ENCODE measurements at places on chromosomes 7 and 10. TPM values are rescaled to one million over a fixed set of nuclear protein-coding genes. Genes with fewer than 3 reads are reported as not detected.

DNA sequence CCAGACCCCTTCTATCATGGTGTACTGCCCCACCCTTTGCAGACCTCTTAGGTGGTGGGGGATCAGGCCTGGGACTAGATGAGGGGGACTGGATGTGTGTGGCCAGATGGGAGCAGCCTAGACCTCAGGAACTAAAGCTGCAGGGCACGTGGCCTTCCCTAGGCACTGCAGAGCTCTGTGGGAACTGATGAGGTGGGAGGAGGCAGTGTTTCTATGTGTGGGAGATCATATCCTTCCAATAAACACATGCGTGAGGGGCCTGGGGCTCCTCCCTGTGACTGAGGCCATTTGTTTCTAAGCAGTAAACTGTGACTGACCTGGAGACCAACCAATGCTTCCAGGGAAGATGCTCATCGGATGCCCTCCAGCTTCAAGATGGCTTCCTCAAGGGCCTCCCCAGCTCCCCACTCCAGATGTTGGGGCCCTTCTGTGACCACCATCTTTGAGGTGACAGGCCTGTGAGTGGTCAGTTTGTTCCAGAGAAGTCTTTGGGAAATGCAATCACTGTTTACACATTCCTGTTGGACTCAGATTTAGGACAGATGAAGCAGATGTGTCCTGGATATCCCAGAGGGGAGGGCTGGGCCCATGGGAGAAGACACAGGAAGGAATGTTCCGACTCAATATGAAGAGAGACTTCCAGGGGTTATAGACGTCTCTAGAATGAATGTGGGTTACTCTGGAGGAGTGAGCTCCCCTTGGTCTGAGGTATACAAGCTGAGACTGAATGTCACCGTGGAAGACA is 23.6 kb upstream of the ZCCHC24 start:
- no peak for DNase-seq

DNA sequence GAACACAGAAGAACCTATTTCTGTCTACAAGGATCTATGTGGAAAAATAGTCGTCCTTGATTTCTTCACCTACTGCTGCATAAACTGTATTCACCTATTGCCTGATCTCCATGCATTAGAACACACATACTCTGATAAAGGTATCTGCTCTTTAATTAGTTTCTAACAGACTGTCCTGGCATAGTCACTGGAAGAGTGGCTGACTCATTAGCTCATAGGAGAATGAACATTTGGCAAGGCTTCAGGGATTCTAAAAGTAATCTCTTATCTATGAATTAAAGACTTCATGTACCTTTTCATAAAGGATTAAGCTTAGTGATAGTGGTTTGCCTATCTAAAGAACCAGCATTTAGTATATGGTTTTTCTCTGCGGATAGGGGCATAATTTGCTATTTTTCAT is 4.1 kb downstream of the NHLRC2 start:
- peak; percentile 58 for DNase-seq

Gene GPNMB
- total RNA-seq = 0.68 TPM

DNA sequence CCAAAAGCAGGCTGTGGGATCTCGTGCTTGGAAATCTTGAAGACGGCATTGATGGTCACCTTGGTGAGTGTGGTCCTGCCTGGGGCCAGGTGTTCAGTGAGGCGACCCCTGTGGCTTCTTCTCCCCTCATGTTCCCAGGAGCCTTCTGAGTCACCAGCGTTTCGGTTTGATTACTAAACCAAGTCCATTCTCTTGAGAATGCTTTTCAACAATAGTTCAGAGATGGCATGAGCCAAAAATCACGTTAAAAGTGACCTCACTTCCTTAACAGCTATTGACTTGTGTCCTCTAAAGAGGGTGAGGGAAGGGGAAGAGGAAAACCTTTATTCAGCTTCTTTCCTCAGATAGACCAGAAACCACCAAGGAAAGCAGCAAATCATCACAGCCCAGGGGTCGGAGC is 315.2 kb downstream of the GATA3 start:
- peak; percentile 58 for DNase-seq

- no peak for DNase-seq
Observed at GRCh38 chr10:105981679-105982078, 1182.8 kb downstream of the SORCS1 start.

DNA sequence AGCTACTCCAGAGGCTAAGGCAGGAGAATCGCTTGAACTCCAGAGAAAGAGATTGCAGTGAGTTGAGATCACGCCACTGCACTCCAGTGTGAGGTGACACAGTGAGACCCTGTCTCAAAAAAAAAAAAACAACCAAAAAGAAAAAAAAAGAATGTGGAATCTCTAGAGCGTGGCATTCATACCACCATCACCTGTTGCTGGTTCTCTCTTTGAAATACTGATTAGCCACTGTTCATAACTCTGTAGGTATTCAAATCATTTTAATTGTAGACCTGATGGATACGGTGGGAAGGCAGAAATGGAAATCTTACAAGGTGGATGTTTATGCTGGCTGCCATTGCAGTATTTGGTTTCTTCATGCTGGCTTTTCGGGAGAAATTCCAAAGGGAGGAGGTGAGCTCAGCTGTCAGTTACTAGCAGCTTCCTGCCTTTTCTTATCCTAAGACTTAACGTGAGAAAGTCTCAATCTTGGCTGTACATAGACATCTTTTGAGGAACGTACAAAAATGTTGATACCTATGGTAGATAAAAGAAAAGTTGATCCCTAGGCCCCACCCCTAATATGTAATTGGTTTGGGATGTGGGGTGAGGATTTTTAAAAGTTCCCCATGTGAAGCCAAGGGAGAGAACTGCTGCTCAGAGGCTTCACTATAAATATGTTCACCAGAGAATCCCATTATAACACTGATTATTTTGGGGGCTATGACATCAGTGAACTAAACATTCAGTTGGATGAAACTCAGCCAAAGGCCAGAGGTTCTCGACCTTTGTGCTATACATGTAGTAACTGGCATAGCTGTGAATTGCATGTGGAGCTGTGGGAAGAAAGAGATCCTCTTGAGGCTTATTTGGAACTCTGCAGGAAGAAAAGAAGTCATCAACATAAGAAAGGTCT is 26.9 kb upstream of the MKLN1 start:
- no peak for DNase-seq

DNA sequence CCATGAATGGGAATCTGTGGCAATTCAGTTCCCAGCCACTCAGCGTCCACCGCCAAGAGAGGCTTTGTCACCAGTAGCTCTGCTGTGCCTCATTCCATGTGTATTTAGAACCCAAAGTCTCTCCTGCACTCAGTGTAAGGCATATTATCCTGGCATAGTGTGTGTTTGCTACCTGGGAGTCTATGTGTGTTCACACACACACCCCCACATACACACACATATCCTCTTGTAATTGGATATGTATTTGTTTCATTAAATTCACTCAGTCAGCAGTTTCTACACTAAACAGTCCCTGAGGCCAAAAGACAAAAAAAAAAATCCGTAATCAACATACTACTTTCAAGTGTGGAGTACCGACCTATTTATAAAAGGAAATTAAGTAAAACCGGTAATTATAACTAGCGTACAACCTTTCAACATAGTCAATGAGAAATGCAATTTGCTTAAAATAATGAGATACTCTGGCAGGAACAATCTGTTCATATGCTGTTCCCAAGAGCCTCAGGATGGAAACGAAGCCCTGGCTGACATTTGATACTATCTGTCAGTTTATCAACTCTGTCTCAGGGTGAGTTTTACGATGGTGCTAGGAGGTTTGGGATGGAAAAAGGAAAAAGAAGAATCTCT is 425.8 kb upstream of the CELF2 start:
- DNase-seq = no peak

DNA sequence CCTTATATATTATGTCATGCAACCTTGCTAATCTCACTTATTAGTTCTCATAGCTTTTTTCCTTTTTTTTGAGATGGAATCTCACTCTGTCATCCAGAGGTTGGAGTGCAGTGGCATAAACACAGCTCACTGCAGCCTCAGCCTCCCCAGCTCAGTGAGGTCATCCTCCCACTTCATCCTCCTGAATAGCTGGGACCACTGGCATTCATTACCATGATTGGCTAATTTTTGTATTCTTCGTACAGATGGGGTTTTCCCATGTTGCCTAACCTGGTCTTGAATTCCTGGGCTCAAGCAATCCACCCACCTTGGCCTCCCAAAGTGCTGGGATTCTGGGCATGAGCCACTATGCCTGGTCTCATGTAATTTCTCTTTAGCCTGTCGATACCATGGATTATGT is 89.1 kb upstream of the TRIM24 start:
- no peak for DNase-seq

Gene MRC1
- total RNA-seq = 156 TPM

DNA sequence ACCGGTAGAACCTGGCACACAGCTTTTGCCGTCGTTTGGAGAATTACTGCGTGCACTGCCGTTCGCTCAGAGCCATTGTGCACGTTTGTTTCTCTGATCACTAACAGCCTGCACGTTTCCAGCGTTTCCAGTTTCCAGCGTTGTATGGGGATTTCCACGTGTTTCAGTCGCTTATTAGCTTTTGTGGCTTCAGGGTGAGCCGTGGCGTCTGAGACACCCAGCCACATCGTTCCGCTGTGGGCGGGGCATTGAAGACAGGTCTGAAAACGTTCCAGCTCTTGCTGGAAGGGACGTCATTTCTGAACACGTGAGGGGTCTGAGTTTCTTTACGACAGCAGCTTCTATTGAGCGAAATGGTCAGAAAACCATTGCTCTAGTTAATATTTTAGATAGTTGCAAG is 164.8 kb downstream of the DNAJB6 start:
- no peak for DNase-seq

- no peak for DNase-seq
Observed at GRCh38 chr7:36261019-36261754, 108.1 kb downstream of the EEPD1 start.

DNA sequence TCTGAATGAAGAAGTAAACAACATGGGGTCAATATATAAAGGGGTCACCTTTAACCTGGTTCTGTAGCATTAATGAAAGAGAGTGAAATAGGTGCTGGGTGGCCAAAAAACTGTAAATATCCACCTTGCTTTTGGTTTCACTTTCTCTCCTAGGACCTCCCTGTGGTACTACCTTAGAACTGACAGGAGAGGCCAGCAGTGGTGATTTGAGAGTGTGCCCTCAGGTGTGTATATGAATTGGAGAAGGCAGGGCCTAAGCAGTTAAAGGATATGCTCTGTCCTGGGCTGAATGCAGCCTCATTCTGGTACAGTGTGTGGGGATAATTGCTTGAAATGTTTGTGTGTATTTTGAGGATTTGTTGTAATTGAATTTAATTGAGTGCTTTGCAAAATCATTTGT is 62.0 kb downstream of the BBS9 start:
- no peak for DNase-seq

- peak; percentile 63 for DNase-seq
Observed at GRCh38 chr10:131786756-131787605, 113.8 kb upstream of the PPP2R2D start.

DNA sequence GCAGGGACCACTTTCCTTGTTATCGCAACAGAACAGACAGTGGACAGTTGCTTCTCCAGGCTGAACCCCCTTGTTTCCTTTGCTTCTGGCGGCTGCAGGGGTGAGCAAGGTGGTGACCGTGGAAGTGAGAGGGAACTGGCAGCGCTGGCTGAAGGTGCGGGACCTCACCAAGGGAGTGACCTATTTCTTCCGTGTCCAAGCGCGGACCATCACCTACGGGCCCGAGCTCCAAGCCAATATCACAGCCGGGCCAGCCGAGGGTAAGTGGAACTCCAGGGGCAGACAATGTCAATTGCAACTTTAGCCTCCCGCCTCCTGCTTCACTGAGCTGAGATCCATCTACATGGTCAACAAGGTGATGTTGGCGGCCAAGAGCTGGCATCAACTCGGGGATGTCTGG is 462.1 kb upstream of the FOXK1 start:
- no peak for DNase-seq

Gene SKIDA1
- total RNA-seq = 2.6 TPM

Gene ADCY1
- total RNA-seq = 0.17 TPM

Gene JAKMIP3
- not detected for total RNA-seq

DNA sequence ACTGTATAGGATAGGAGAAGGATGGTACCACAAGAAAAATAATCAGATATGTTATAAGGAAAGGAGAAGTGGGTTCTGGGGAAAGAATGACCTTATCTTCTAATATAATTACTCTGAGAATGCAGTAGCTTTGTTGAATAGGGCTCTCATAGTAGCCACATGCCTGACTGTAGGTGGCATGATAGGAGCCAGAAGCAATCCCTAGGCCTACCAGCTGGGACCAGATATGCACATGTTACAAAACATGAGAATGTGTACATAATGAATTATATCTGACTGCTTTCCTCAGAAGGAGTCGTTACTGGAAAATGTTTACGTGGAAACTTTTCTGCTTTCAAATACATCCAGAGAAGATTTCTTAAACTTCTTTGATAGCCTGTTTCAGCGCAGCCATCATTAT is 53.2 kb upstream of the FAM3C start:
- no peak for DNase-seq

GRCh38 chr10:111885919-111886318 is 297.6 kb downstream of the GPAM start:
- DNase-seq = no peak

GRCh38 chr10:66301078-66301477 is 624.8 kb upstream of the LRRTM3 start:
- no peak for DNase-seq

Gene CRHR2
- total RNA-seq = not detected

DNA sequence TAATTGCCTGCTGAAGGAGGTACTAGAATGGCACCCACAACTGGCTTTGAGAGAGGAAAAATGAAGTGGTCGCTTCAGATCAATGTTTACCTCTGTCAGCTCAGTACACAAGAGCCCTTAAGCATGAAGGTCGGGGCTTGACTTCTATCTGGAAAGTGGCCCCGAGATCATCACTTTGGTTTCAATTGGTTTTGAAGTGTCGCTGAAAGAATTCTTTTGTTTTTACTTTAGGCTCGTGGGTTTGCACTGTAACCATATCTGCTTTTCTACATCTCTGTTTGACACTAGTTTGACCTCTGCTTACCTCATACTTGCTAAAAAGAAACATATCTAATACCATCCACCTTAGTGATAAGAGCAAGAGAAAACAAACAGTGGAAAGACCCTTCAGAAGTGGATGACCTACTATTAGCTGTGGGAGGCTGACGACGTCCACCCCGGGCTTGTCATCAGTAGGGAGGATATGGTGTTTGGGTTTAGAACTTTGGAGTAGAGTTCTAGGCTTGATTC is 361.8 kb downstream of the GATA3 start:
- DNase-seq = no peak

DNA sequence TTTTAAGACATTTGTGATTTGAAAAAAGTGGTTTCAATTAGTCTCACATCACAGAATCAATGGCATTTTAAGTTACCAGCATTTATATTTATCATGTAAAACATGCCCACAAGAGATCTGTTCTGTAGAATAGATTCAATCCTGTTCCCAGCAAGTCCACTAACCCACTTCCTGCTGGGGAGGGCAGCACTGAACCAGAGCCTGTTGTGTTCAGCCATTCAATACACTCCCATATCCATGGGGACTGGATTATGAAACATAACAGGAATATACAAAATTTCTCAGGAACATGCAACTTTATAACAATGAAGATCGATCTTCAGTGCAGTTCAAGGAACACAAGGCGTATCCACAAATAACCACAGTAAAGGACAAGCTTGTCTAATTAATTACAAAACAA is 24.4 kb upstream of the ANK3 start:
- DNase-seq = peak; percentile 62

DNA sequence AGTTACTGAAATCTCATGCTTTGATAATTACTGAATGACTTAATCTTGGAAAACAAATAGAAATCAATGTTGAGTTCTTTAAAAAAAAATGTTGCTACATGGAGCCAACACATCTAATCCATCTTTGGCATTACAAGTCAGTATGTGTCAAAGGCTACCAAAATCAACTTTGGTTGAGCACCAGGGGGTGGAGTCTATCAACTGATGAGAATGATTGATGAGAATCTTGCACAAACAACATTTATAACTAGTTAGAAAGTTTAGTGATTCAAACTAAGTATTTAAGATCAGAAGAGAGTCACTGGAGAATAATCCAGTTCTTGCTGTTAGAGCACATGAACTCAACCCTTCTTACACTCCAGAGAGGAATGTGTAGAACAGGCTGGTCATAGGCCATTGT is 70.5 kb upstream of the LRRC17 start:
- no peak for DNase-seq

Measured in dermis blood vessel endothelial cell (primary cell).